ENCODE measurements at places on chromosomes 12 and 14.

- no peak for DNase-seq
These were observed 771 bp upstream of the AVPR1A start for GRCh38 chr12:63151623-63152320.

GRCh38 chr14:42214981-42215491 lies 608.4 kb downstream of the LRFN5 start:
- DNase-seq = no peak

- no peak for DNase-seq
These were observed 27.2 kb upstream of the MDM2 start for GRCh38 chr12:68780731-68781130.

DNA sequence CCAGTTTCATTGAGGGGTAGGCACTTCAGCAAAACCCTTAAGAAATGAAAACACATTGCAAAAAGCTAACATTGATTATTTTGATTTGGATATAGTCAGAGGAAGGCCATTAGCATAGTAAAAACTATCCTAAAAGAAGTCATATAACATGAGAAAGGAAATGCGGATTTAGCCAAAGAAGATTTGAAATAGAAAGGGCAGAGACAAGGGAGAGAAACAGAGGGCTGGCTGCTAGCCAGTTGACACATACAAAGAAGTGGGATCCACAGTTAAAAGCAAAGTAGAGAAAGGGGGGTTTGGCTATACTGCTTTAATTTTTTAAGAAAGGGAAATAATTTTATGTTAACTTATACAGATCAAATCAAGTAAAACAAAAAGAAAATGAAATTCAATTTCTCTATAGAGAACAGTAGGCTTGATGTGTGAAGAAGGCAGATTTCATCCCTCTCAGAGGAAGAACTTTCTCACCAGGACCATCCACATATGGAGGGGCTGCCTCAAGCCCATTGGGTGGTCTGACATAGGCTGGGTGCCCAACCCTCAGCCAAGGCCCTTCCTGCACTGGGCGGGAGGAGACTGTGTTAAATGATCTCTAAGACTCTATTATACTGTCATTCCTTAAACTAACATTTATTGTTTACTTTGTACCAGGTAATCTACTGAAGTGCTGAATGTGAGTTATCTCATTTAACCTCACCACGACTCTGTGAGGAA lies 420.3 kb downstream of the CCDC91 start:
- DNase-seq = no peak

DNA sequence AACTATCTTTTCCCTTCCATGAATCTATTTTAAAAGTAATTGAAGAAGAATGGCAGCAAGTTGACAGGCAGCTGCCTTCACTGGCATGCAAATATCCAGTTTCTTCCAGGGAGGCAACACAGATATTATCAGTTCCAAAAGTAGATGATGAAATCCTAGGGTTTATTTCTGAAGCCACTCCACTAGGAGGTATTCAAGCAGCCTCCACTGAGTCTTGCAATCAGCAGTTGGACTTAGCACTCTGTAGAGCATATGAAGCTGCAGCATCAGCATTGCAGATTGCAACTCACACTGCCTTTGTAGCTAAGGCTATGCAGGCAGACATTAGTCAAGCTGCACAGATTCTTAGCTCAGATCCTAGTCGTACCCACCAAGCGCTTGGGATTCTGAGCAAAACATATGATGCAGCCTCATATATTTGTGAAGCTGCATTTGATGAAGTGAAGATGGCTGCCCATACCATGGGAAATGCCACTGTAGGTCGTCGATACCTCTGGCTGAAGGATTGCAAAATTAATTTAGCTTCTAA lies 18.4 kb downstream of the TMPO start:
- DNase-seq = no peak

DNA sequence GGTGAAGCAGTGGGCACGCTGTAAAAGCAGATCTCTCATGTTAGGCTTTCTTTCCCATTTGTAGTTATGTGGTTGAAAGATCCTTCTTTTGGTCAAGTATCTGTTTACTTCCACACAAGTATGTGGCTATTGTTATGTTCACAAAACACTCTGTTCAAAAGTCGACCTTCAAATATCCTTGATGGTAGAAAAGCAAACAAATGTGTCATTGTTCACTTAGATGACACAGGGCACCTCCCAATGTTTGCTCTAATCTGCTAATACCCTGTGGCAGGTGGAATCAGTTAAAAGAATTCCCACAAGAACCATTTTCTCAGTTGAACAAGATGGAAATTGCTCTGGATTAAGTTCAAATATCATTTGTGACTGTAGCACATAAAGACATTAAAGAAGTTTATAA lies 43.6 kb upstream of the NAA30 start:
- no peak for DNase-seq

DNA sequence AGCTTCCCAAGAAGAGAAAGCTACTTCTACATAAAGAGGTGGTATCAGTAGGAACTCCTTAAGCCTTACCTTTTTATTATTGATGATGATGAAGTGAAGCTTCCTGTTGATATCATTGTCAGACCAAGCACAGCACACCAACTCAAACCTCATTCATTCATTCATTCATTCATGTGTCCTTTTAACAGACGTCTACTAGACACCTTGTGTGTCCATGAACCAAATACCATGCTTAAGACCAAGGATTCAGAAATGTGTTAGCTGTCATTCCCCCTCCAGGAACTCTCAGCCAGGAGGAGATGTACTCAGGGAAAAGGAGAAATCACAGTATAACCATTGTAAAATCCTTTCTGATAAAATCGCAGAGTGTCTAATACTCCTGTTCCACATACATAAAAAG lies 194.8 kb downstream of the ZFP36L1 start:
- no peak for DNase-seq

GRCh38 chr12:113207613-113208040 lies 13.6 kb upstream of the TPCN1 start:
- no peak for DNase-seq

DNA sequence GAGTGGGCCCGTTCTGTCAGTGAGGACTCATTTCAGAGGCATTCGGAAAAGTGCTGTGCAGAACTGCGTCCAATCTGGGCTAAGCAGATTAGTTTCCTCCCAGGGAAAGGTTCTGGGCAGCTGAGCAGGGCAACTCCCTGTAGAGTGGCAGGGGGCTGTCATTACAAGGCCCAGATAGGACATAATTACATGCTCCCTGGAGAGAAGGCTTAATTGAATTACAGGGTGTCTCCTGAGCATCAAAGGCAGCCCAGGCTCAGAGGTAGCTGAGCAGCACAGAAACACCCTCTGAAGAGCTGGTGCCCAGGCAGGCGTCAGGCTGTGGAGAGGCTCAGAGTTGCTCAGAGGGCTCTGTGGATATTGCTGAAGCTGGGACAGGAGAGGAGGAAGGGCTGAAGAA lies 36.0 kb downstream of the SLC8A3 start:
- DNase-seq = no peak

DNA sequence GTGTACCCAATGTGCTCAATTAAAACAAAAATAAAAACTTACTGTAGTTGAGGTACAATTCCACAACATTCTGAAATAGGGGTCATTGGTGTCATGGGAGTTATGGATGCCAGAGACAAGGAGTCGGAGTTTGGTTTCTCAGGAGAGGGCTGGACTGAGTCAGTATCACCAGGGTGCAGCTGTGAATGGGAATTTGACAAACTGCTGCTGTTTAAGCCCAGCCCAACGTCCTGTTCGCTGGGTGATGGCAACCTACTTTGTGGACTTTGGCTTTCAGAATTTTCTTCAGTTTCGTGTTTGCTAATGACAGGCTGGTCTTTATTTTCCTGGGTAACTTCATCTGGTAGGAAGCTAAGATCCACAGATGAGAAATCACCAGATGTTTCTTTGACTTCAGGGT lies 3.9 kb downstream of the TBPL2 start:
- no peak for DNase-seq

GRCh38 chr14:23692416-23692815 lies 56.3 kb downstream of the DHRS2 start:
- no peak for DNase-seq

- no peak for DNase-seq
These were observed 23.2 kb upstream of the MTHFD1 start for GRCh38 chr14:64364907-64365306.

DNA sequence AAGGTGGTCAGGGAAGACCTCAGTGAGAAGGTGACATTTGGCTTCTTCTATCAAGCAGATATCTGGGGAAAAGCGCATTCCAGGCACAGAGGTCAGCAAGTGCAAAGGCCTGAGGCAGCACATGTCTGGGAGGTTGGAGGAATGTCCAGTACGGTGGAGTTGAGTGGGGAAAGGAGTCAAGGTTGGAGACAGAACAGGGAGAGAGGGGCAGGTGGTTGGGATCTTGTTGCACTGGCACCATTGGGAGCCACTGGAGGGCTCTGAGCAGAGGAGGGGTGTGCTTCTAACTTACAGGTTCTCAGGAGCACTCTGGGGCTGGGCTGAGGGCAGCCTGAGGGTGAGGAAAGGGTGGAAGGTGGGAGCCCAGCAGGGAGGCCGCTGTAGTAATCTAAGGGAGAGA lies 52.1 kb downstream of the EID3 start:
- no peak for DNase-seq

- no peak for DNase-seq
These were observed 257.2 kb upstream of the SOX5 start for GRCh38 chr12:24206621-24207020.

- no peak for DNase-seq
These were observed 17.3 kb upstream of the RFLNA start for GRCh38 chr12:124277394-124278241.

DNA sequence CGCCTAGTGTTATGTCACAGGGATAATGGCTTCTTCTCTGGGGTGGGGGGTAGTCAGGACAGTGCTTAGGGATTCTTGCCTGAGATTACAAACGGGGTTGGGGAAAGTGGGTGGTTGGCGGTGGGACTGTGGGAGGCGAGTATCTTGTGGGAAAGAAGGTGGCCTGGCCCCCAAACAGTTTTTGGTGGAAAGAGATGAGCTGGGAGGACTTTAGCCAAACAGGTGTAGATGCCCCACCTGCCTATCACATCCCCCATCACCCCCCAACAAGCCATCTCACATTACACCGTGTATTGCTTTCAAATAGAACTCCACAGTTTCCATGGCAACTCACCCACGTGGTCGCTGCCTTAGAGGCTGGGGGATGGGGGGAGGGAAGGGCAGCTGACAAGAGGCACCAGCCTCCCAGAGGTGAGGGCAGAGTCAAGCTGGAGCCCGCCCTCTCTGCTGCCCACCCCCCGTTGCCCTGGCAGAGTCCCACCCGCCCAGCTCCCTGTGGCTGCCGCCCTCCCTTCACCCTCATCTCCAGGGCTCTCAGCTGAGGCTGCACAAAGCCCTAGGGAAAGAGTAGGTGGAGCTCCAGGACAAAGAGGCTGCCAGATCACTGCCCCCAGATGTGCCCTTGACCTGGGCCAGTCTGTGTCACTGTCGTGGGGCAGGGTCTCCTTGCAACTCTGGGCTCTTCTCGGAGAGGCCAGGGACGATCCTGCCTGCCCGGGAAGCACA lies 98.3 kb downstream of the LRRC74A start:
- peak; percentile 72 for DNase-seq

- no peak for DNase-seq
These were observed 1.6 kb downstream of the NXPH4 start for GRCh38 chr12:57218030-57218853.

- peak; percentile 46 for DNase-seq
These were observed 922.7 kb downstream of the VRK1 start for GRCh38 chr14:97719931-97720330.

DNA sequence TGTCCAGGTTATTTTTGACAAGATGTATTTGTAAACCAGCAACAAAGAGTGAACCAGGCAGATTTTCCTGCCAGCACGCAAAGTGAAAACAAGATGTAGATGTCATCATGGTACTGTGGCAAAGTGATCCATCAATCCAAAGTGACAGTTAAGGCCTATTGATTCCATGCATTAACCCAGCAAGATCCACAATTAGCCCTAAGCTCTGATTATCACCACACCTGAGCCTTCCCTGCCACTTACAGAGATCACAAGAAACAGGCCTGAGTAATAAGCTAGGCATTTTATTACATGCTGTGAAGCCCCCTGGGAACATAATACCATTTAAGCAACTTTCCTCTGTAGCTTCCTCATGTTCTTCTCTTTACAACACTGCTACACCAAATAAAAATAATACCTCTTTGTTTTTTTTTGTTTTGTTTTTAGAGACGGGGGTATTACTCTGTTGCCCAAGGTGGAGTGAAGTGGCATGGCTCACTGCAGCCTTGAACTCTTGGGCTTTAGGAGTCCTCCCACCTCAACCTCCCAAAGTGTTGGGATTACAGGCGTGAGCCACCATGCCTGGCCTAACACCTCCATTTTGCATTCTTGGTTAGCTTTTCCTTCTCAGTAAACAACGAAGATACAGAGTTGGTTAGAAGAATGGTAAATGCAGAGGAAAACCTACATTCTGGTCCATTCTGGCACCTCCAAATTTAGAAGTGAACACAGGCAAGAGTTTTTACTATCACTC lies 85.5 kb downstream of the STON2 start:
- no peak for DNase-seq
